Posterior vena cava (tissue), 2 donors: ENCODE measurements at places on chromosomes 2 and 18. TPM values are rescaled to one million over a fixed set of nuclear protein-coding genes. Genes with fewer than 3 reads are reported as not detected.

MYL1 gene
- not detected for total RNA-seq

KRTCAP3 gene
- 0.46 TPM for total RNA-seq

PCARE gene
- total RNA-seq: not detected

ALPP gene
- not detected for total RNA-seq

ARHGEF4 gene
- 8.8 TPM for total RNA-seq

HOXD10 gene
- 1.6 TPM for total RNA-seq

REG3G gene
- 0.52 TPM for total RNA-seq

MFSD6 gene
- 13.5 TPM for total RNA-seq

TTN gene
- total RNA-seq: 6.7 TPM

POTEC gene
- not detected for total RNA-seq

EVX2 gene
- not detected for total RNA-seq

SNORC gene
- total RNA-seq: 1.00 TPM

SPOPL gene
- 33.6 TPM for total RNA-seq

HOXD8 gene
- 31.3 TPM for total RNA-seq

SLC8A1 gene
- 121 TPM for total RNA-seq

CFAP65 gene
- not detected for total RNA-seq

LYG2 gene
- total RNA-seq: not detected
